Osteoblast (primary cell): ENCODE measurements at places on chromosomes 6 and 20.

DNA sequence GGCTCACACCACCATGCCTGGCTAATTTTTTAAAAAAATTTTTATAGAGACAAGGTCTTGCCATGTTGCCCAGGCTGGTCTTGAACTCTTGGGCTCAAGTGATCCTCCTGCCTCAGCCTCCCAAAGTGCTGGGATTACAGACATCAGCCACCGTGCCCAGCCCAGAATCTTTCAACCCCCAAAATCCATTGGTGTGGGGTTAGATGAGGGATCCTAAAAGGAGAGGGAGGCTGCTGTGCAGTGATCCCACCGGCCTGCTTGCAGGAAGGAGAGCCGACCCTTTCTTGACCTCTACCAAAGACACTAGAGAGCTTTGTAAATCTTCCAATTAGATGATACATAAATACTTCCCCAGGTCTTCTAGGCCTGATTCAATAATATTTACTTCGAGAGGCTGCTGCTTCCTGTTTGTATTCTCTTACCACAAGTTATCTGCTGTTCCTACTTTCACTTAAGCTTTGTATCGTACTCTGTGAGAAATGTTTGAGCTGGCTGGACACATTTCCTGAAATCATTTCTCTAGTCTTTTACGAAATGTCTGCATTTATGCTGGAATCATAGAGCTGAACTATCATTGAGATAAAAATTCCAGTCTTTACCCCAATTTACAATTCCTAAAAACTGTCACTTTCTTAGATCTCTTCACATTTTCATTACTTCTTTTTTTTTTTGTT lies 49.3 kb upstream of the IER3 start:
- peak; percentile 84 for DNase-seq

DNA sequence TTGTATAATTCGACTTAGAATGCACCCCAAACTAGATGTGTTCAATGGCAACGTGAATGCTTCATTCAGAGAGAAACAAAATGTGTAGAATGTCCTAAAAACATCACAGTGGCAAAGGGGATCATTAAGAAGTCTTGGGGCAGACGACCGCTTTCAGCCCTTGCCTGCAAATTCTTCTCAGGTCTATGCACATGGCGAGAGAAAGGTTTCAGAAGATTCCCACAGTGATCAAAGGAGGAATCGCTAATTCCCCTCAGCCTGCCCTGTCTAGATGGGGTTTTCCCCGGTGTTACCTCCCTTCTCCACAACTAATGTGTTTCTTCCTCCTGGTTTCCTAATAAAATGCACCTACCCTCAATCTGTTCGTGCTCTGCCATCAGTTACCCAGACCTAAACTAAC lies 13.3 kb upstream of the NHSL1 start:
- no peak for DNase-seq

GRCh38 chr6:70298068-70298467 lies 4.8 kb downstream of the COL9A1 start:
- no peak for DNase-seq

- DNase-seq = no peak
Observed at GRCh38 chr20:41180599-41181333, 43.4 kb downstream of the PLCG1 start.

DNA sequence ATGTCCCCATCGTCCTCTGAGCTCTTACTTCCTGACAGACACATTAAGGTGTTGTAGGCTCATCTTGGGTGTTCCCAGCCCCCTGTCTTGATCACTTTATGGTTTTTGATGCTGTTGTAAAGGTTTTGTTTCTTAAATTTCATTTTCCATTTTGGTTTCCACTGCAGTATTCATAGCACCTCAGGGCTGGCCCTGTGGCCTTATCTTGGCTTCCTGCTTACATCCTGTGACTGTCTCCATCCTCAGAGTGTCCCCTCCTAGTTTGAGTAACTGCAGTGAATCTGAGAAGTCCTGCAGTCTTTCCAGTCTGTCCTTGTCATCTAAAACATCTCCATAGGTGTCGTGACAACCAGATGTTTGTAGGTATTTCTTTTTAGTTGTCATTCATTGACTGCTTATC lies 50.9 kb downstream of the JARID2 start:
- DNase-seq = peak; percentile 30

GRCh38 chr20:10924644-10925201 lies 250.9 kb upstream of the JAG1 start:
- DNase-seq = peak; percentile 36

DNA sequence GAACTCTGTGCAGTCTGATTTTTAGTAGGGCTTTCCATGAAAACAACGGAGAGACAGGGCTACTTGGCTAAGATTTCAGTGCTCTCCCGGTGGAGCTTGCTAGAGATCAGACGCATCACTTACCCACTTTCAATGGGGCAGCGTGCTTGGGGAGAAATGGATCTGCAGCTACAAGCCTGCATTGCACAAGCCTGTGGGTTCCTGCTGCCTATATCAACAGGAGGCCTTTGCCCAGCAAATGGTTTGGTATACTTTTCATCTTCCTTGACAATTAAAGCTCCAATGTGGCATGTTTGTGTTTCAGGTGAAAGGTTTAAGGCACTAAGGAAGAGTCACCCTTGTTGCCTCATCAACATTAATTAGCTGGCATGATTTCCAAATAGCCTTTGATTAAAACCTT lies 136.0 kb upstream of the FOXQ1 start:
- no peak for DNase-seq

DNA sequence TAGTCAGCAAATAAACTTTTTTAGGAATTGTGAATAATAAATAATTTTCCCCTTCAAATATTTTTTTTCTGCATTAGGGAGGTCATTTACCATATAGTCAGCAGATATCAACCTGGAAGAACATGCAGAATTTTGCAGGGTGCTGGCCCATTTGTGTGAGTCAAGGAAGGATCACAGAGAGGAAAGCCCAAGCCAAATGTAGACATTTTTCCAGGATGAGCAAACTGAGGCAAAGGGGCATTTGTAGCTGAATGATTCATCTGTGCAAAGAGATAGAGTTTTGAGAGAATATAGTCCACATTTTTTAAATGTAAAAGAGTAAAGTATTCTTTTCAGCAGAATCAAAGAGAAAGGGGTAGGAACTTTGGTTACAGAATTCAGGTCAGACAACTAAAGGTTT lies 555.5 kb upstream of the MARCKS start:
- no peak for DNase-seq

DNA sequence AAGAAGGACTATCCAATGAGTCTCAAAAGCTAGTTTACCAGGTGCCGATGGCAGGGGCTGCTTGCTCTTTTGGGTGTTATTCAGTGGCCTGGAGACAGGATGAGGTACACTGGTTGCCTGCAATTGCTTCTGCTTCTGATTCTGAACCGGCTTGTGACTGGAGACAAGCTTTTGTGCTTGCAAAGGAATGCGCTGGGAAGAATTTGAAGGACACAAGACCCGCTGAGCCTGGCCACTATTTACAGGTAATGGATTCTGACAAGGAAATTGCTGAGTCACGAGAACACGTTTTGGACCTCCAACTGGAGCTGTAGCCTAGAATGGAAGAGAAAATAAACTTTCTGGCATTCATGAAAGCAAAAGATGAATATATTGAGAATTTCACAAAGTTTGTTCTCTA lies 5.8 kb downstream of the AURKA start:
- no peak for DNase-seq

DNA sequence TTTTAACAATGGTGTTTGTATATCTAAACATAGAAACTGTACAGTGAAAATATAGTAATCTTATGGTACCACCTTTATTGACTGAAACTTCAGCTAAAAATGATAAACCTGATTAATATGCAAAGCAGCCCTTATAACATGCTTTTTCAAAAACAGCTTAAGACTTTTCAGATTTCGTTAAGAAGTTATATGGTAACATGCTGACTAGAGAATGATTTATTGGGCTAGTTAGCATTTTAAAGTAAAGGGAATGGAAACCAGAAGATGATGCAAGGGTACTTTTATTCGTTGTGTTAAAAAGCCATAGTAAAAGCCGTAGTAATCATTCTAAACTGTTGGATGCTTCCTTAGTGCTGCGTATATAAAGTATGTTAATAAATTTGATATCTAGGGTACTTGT lies 50.5 kb downstream of the CBFA2T2 start:
- no peak for DNase-seq

DNA sequence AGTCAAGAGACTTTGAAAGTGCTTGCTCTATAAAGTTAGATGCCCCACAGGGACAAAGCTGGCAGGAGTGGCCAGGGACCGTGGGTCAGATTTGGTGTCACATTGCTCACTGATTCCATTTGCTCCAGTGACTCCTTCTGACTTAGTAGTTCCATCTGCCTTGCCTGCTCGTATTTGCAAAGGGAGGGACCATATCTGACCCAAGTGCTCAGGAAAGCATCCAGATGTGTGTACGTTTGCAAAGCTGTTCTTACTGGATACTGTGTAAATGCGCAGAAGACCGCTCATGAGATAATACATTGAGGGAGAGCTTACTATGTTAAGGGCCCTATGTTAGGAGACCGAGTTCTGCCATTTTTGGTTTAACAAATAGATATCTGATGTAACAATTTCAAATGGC lies 21.2 kb upstream of the CCN6 start:
- DNase-seq = no peak

DNA sequence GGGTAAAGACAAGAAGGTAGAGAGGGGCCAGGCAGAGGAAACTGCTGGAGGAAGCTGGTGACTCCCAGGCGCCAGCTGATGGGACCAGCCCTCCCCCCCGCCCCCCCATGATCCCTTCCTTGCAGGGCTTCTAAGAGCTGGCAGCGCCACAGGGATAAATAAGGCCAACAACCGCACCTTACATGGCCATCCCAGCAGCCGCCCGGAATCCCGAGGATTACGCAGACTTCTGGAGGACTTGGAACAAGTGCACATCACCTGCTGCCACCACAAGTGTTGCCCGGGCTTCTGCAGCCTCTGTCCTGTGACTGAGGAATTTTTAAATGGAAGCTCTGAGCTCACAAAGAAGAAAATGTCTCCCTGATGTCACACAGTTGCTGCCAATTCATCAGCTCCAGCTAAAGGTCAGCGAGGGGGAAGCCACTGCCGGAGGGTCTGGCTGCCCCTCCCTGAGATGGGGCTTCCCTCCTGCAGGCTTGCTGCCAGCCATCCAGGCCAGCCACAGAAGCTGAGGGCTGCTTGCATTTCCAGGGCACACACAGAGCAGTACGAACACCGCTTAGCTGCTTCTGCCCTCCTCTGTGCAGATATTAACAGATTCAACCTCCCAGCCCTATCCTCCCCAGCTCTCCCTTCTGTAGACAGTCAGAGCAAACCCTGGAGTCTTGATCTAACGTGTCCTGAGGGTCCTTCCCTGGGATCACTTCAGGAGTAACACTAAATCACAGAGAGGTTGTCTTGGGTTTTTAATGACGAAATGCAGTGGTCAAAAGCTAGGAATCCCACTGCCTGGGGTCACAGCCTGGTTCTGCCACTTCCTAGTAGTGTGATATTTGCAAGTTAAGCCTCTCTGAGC lies 38.6 kb upstream of the PIM1 start:
- DNase-seq = no peak

- DNase-seq = peak; percentile 43
Observed at GRCh38 chr20:54320148-54320607, 112.3 kb downstream of the PFDN4 start.

- DNase-seq = no peak
Observed at GRCh38 chr6:64146876-64147275, 511.3 kb downstream of the PHF3 start.

- DNase-seq = no peak
Observed at GRCh38 chr20:40414843-40415615, 274.0 kb downstream of the MAFB start.

DNA sequence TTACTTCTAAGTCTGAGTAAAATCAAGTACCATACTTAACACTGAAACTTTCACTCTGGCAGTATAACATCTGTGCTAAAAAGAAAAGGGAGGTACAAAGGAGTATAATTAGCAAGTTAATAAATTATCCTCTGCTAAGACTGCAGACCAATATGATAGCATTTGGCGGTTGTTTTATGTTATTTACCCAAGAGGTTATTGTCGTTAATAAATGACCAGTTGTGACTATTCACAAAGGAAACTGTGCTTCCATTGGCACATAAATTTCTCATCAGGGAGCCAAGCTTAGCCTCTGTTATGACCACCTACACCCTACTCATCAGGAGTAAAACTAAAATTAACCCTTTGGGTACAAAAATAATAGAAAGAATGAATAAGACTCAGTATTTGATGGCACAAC lies 86.5 kb downstream of the CRYBG1 start:
- DNase-seq = no peak

DNA sequence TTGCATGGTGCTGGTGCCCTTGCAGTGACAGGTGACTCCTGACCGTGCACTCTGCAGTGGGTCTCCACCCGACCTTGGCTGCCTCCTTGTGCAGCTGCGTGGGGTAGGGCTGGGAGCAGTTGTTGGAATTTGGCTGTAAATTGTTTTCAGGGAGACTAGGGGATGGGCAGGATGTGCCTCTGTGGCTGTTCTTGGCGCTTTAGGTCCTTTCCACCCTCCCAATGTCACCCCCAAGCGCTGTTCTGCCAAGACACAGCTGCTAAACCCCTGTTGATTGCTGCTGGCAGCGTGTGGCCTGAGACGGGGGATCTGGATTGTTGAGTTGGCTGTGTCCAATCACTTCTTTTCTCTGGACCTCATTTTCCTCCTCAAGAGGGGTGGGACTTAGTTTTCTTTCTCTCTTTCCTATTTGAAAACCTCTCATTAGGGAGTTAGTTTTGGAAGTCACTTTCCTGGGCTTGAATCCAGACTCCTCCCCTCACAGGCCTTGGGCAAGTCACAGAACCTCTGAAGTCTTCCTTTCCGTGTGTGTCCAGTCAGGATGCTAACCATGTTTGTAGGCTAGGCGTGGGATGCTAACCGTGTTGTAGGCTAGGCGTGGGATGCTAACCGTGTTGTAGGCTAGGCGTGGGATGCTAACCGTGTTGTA lies 8.5 kb downstream of the IGF2R start:
- no peak for DNase-seq

DNA sequence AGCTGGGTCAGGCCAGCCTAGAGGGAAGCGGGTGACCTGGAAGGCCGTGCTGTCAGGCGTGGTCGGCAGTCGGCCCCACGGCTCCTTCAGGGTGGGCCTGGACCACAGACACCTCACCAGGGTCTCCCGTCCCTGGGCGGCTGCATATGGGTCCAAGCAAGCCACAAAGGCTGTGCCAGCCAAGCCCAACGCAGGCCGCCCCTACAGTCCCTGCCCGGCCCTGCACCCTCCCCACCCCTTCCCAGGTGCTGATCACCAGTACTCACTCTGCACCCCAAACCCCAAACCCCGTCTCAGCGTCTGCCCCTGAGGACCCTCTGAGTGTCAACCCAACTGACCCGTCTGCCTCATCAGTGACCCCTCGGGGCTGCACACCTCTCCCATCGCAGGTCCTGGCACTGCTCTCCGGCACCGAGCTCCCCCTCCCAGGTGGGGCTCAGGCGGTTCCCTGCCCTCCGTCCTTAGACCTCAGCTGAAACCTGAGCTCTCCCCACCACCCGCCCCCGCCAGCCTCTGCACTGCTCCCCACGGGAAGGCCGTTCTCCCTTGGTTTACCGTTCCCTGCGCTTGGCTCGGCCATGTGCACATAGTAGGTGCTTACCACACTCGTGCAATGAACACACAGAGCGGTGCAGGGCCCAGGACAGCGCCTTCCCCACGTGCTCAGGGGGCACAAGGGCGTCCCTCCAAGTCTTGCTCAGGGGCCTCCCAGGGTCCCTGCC lies 1.5 kb upstream of the PPDPF start:
- DNase-seq = peak; percentile 85

GRCh38 chr20:1663917-1664316 lies 6.3 kb upstream of the SIRPG start:
- no peak for DNase-seq

GRCh38 chr6:11921017-11921438 lies 91.1 kb upstream of the HIVEP1 start:
- DNase-seq = peak; percentile 97
